ENCODE measurements at places on chromosomes 2 and 18. TPM values are rescaled to one million over a fixed set of nuclear protein-coding genes. Genes with fewer than 3 reads are reported as not detected.

DNA sequence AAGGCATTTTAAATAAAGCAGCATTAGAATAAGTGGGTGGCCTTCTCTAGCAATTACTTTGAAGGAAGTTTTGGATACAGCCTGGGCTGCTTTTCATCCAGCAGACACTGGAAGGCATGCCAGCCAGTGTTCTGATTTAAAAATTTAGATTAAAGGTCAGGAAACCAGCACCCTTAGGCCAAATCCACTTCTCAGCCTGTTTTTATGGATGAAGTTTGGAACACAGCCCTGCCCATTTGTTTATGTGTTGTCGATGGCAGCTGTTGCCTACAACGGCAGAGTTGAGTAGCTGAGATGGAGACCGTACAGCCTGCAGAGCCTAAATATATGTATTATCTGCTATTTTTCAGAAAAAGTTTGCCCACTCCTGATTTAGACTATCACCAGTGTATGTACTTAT, 313.6 kb upstream of the ACVR2A start:
- peaks cover 3% of the 10 kb centered on the region for H3K4me1 ChIP-seq
- no peaks in the 10 kb centered on the region for H3K27me3 ChIP-seq
- H3K27ac ChIP-seq = no peak overlapping the region
- no peak for DNase-seq

DNA sequence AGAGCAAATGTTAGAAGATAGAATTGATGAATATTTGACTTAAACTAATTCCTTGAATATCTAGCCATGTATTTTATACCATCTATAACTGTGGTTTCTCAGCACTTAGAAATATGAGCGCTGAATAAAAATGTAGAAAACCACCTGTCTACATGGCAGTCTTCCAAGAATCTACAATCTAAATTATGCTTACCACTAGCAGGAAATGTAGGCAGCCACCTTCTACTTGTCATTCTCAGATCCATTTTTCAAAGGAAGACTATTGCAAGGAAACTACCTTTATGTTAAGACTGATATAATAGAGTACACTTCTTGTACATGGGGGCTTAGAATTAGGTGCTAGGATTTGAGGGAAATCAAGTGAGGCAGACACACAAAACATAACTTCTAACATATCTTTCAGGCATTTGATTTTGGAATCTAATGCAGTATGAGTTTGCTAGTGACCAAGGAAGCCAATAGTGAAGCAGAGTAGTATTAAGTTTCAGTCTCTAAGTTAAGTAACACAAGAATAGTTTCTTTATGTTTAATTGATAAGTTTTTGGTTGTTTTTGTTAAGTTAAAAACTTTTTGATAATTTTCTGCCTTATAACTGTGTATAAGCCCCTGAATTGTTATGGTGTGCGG, 175.9 kb upstream of the ITGA4 start:
- H3K27ac ChIP-seq = no peak overlapping the region
- DNase-seq = no peak
- H3K27me3 ChIP-seq = no peaks in the 10 kb centered on the region
- H3K4me3 ChIP-seq = no peak overlapping the region
- H3K4me1 ChIP-seq = no peaks in the 10 kb centered on the region

RAB27B gene
- 4.5 TPM for total RNA-seq

DNA sequence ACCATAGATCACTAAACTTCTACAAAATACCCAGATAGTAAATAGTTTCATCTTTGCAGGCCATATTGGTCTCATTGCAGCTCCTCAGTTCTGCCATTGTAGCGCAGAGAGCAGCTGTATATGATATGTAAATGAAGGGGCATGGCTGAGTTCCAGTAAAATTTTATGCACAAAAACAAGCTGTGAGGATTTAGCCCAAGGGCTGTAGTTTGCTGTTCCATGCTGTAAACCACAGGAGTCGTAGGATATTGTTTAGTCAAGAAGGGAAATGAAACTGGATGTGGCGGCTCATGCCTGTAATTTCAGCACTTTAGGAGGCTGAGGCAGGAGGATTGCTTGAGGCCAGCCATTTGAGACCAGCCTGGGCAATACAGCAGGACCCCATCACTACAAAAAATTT, 83.0 kb downstream of the MGAT5 start:
- H3K36me3 ChIP-seq = no peaks in the 10 kb centered on the region
- H3K4me3 ChIP-seq = no peak overlapping the region
- no peaks in the 10 kb centered on the region for H3K4me1 ChIP-seq
- DNase-seq = no peak

IL1RN gene
- total RNA-seq = 23.1 TPM

RFX8 gene
- total RNA-seq = 0.08 TPM

ALPG gene
- total RNA-seq = not detected

- H3K27ac ChIP-seq = no peak overlapping the region
- no peak for DNase-seq
- no peaks in the 10 kb centered on the region for H3K27me3 ChIP-seq
- no peaks in the 10 kb centered on the region for H3K36me3 ChIP-seq
- H3K4me1 ChIP-seq = no peaks in the 10 kb centered on the region
These were observed 44.2 kb upstream of the DSC1 start for GRCh38 chr18:31206787-31207381.

AQP12A gene
- not detected for total RNA-seq
